ENCODE measurements at places on chromosomes 6 and 20. TPM values are rescaled to one million over a fixed set of nuclear protein-coding genes. Genes with fewer than 3 reads are reported as not detected.

DNA sequence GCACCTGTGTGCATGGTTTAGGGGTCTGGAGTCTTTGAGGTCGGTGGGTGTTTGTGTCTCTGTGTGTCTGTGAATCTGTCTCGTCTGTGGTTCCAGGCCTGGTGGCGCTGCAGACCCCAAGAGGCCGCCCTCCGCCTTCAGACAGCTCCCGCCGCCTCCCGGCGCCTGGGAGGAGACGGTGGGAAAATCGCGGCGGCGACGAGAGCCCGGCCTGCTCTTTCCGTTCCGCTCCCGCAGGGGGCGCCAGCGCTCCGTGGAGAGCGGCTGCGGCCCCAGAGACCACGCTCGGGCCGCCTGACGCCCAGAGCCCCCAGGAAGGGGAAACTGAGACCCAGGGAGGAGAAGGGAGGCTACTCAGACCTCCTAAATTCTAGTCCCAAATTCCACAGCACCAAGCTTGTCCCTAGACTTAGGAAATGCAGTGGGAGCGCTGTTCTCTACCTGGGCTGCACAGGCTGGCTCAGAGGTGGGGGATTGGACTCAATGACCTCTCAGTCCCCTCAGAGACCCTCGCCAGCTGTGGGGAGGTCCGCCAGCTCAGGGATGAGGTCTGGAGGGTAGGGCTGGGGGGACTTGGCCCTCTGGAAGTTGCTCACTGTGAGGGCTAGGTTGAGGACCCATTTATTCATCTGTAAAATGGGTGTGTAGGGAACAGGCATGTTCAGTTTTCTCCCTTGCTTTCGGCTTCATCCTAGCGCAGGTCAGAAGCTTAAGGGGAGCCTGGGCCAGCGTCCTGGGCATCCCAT lies 36.9 kb upstream of the BLCAP start:
- DNase-seq: no peak

DNA sequence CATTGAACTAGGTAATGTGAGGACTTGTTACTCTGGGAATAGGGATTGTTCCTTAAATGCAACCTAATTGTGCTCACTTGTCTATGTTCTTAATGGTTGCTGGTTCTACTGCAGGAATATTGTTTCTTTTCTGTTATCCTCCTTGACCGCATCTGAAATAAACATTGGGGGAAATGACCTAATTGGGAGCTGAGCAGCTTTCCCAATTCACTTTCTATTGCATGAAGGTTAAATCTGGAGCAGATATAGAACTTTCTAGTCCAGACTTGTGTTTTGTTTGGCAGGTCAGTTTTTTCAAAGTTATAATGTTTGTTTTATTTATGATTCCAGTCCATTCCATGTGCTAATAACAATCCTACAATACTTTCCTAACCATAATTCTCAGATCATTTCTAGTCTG lies 981.0 kb upstream of the CITED2 start:
- DNase-seq: no peak

DNA sequence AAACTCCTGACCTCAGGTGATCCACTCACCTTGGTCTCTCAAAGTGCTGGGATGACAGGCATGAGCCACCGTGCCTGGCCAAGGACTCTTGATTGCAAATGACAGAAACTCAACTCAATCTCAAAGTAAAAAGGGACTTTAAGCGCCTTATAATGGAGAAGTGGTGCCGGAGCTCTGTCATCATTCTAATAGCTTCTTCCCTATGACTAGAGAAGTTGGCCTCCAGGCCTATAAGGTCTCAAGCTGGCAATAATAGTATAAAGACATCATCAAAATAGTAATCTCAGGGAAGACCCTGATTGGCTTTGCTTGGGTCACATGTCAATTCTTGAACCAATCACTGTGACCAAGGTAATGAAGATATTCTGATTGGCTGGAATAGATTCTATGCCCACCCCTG lies 8.5 kb upstream of the KIAA1755 start:
- DNase-seq: no peak

- peak; percentile 89 for DNase-seq
Measured at GRCh38 chr6:133888929-133889556, at the start of gene TCF21. Gene TCF21 (plus strand): TSS chr6:133889113. CDS start chr6:133889398, 285 bp downstream.

GRCh38 chr20:48718786-48719578 lies 108.8 kb downstream of the PREX1 start:
- DNase-seq: no peak

DNA sequence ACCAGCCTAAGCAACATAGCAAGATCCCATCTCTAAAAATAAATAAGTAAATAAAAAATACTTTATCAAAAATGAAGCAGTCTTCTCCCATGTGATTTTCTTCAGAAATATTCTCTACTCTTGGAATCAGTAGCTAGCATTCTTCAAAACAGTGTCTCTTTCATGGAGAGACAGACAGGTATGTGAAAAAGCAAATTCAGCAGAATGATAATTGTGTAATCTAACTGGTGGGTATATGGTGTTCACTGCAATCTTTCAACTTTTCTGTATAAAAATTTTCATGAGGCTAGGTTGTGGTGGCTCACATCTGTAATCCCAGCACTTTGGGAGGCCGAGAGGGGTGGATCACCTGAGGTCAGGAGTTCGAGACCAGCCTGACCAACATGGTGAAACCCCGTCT lies 7.9 kb downstream of the MRS2 start:
- no peak for DNase-seq

Gene SRMS
- total RNA-seq: 0.38 TPM

Gene DOK5
- total RNA-seq: 5.4 TPM

- DNase-seq: no peak
Measured at GRCh38 chr6:31321820-31322219, 35.2 kb downstream of the HLA-B start.

- DNase-seq: no peak
Measured at GRCh38 chr20:50627747-50628146, 63.6 kb downstream of the RIPOR3 start.

DNA sequence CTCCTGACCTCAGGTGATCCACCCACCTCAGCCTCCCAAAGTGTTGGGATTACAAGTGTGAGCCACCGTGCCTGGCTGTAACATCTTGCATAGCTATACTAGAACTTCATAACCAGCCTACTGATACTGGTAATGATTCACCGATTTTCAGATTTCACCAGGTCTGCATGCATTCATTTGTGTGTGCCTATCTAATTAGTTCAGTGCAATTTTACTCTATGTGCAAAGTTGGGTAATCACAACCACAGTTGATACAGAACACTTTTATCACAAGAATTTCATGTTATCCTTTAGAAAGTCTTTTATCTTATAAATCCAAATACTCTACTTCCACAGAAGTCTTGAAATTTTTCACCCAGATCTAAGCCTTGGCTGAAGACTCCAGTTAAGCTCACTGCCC lies 22.2 kb downstream of the FASTKD5 start:
- DNase-seq: no peak
